ENCODE measurements at places on chromosomes 3 and 15.

GRCh38 chr15:78417754-78418630, 20.0 kb upstream of the IREB2 start:
- no peak for DNase-seq

- DNase-seq, result no peak
Measured at GRCh38 chr3:166706094-166706493, 674.0 kb downstream of the ZBBX start.

- DNase-seq, result no peak
Measured at GRCh38 chr3:128122013-128122412, 1.6 kb downstream of the RUVBL1 start.

DNA sequence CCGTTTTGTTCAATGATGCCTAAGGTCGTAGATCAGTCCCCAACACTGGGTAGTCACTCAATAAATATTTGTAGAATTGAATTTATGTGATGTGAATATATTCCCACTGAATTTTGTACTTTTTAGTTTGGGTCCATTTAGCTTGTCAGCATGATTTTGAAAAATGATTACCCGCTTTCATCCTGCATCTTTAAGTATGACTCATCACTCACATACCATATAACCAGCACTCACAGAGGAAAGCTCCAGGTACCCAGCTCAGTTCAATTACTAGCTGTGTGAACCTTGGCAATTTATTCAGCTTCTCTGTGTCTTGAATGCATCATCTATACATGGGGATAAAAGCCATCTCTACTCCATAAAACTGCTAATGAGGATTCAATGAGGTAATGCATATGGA, 2.2 kb upstream of the MLF1 start:
- no peak for DNase-seq

DNA sequence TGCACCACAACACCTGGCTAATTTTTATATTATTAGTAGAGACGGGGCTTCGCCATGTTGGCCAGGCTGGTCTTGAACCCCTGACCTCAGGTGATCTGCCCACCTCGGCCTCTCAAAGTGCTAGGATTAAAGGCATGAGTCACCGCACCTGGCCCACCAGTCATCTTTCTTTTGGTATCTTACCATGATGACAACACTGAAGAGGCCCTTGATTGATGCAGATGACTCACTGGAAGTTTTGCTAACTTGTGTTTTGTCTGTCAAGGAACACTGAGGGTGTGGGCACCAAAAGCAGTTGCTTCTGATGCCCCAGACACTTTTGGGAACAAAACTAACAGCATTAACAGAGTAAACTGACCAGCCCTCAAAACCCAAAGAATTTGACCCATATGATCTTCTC, 88.3 kb downstream of the MYO5A start:
- no peak for DNase-seq

DNA sequence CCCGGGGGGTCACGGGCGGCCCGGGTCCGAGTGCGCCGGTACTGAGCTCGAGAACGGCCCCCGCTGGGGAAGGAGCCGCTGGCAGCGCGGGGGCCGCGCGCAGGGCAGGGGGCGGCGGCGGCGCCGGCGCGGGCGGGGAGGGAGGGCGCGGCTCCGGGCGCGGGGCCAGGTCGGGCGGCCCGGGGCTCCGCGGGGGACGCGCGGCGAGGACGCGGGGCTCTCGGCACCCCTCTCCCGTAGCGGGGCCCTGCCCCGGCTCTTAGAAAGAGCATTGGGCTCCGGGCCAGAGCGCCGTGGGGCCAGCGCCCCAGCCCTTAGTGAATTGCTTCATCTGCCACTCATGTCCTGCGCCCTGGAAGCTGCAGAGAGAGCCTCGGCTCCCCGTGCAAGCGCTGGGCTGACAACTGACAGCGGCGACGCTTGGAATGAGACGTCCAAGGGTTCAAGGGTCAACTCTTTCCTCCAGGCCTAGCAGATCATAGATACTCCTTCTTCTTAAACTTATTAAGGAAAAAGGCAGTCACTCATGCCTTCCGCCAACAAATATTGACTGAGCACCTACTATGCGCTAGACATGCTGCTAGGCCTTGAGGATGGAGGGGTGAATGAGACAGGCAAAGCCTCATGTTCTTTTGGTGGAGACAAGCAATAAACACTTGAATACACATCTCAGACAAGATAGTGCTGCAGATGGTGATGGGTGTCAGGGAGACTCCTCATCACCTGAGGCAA, 140.8 kb downstream of the SMAD6 start:
- DNase-seq, result no peak

DNA sequence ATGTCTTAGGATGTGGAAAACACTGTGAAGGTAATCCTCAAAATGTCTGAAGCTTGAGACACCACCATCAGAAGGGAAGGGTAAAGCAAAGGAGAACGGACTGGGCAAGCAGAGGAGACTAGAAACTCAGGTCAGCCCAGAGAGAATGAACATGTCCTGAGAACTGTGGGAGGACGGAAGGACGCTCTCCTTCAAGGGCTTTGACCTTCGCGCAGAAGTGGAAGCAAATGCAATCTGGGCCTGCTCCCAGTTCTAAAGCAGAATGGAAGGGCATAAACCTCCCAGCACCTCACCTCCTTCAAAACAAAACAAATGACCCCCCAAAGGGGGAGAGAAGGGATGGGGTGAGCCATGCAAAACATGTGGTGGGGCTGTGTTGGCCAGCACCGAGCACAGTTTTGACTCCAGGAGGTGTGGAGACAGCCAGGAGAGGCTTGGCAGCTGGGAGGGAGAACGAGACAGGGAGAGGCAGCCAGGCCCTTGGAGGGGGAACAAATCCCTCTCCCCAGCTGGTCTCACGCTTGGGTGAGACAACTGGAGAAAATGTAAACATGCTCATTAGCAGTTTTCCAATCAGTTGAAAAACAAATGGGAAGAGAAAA, 222.4 kb upstream of the WNT5A start:
- no peak for DNase-seq

DNA sequence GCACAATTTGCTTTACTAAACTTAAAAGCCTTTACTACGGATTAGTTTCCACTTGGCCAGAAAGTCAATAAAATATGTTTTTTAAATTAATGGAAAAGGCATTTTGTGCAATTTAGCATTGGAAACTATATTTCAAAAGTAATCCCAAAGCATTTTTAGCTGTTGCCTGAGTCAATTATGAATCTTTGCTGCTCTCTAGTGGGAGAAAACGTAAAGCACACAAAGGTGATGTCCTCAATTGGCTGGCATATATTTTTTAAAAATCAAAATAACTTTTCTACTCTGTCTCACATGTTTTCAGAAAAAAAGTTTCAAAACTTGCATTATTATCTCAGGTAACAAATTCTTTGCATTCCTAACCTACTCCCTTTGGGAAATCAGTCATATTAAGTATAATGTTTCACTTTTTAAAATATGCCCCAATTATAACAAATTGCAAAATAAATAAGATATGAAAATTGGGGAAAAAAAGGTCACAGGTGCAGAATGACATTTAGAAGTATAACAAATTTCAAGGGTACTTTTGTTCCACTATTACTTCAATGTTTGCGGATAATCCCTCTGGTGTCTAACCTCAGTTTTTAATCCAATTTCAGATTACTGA, 47.2 kb upstream of the TEX55 start:
- no peak for DNase-seq

- no peak for DNase-seq
Measured at GRCh38 chr3:47014036-47014435, 34.6 kb downstream of the NBEAL2 start.

DNA sequence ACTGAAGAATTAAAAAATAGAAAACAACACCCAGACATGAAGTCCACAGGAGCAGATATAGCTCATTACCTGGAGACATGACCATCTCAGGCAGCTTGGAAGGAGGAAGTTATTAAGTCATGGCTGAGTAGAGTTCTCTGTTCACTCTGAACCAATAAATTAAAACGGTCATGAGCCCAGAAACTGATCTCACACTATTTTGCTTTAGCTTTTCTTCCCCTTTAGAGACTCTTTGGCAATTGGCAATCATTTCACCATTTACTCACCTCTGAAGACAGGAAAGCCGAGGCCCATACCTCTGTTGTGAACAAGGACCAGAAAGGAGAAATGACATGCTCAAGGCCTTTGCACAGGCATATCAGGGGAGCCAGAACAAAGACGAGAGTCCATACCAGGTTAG, 26.6 kb downstream of the CLDN18 start:
- DNase-seq, result no peak

GRCh38 chr3:7740458-7740857, 761.2 kb upstream of the LMCD1 start:
- no peak for DNase-seq

GRCh38 chr15:68333775-68334470, 56.4 kb downstream of the FEM1B start:
- DNase-seq, result no peak

GRCh38 chr15:92617549-92618520, 37.7 kb downstream of the FAM174B start:
- no peak for DNase-seq

DNA sequence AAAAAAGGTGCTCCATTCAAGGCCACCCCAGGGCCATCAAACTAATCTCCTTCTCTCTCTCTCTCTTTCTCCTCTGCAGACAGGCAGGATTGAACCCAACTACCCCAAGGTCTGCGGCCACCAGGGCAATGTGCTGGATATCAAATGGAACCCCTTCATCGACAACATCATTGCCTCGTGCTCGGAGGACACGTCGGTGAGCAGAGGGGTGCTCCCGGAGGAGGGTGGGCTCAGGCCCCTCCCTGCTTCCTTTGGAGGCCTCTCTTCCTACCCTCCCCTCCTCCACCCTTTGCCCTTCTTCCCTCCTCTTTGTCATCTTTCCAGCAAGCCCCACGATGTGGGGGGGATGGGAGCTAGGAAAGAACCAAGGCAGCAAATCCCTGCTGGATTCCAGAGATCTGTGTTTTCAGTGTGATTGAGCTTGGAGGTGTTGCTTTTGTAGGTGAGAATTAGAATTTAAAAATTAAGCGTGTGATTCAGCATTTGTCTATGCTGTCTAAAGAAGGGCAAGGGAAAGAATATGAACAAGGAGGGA, 116.3 kb downstream of the CORO2B start:
- DNase-seq, result no peak

DNA sequence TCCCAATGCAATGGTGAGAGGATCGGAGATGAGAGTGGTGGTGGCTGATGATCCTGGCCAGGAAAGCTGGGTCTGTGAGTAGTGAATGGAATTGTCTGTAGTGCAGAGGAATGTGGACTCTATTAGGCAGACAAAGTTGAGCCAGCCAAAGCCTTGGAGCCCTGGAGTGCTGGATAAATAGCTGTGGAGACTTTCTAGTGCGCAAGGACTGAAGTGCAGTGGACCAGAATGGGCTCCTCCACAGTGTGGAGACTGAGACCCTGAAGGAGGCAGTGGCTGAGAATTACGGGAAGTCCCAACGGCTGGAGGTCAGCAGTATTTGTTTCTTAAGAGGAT, 874 bp downstream of the ZNF662 start:
- DNase-seq, result no peak

DNA sequence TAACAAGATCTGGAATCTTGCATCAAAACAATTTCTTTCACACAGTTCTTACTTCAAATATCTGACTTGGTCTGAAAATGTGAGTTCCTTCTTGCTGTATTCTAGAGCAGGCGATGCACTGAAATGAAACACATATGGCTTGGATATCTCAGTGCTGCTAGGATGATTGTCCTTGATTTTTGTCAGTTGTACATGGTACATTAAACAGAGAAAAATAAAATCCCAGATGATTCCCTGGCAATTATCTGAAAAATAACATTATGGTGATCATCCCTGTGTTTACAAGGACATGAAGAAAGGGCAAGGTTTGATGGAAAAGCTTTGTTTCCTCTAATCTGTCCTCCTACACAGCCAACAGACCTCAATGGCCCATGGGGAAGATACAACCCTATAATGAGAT, 10.6 kb downstream of the LMCD1 start:
- DNase-seq, result no peak

DNA sequence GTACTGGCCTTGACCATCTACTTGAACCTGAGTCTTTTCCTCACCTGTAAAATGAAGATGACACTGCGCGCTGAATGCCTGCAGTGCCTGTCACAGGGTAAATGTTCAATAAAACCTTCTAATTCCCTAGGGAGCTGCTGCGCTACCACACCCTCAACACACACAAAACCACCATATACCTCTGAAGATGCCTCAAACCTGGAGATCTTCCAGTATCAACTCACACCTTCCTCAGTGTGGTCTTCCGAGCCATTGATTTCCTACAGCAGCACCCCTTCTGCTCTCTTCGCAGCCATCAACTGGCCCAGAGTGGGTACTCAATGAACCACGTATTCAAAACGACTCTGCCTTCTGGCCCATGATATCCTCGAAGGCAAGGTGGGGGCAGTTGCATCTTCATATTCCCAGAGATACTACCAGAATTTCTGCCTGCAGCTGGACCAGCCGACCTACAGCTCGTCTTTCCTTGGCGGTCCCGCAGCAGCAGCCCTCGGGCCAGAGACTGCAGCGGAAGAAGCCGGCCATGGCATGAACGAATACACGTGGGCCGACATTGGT, 695 bp downstream of the RPL32 start:
- DNase-seq, result no peak

GRCh38 chr3:4245671-4246070, 57.5 kb upstream of the SETMAR start:
- no peak for DNase-seq

GRCh38 chr3:163785693-163786092, 1292.6 kb downstream of the SI start:
- DNase-seq, result no peak

DNA sequence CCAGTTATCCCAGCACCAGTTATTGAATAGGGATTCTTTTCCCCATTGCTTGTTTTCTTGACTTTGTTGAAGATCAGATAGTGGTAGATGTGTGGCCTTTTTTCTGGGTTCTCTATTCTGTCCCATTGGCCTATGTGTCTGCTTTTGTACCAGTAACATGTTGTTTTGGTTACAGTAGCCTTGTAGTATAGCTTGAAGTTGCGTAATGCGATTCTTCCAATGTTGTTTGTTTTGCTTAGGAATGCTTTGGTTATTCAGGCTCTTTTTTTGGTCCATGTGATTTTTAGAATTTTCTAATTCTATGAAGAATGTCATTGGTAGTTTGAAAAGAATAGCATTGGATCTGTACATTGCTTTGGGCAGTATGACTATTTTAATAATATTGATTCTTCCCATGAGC, 94.3 kb upstream of the CHMP2B start:
- DNase-seq, result no peak

Measured in stimulated activated CD8-positive, alpha-beta memory T cell treated with anti-CD3 and anti-CD28 coated beads, Interleukin-7, amount 100 ng/mL, for 1 hour (primary cell).